ENCODE measurements at places on chromosomes 11 and 22.
A peak's percentile ranks its signal among the peaks of the same experiment; 100 is the strongest.

DNA sequence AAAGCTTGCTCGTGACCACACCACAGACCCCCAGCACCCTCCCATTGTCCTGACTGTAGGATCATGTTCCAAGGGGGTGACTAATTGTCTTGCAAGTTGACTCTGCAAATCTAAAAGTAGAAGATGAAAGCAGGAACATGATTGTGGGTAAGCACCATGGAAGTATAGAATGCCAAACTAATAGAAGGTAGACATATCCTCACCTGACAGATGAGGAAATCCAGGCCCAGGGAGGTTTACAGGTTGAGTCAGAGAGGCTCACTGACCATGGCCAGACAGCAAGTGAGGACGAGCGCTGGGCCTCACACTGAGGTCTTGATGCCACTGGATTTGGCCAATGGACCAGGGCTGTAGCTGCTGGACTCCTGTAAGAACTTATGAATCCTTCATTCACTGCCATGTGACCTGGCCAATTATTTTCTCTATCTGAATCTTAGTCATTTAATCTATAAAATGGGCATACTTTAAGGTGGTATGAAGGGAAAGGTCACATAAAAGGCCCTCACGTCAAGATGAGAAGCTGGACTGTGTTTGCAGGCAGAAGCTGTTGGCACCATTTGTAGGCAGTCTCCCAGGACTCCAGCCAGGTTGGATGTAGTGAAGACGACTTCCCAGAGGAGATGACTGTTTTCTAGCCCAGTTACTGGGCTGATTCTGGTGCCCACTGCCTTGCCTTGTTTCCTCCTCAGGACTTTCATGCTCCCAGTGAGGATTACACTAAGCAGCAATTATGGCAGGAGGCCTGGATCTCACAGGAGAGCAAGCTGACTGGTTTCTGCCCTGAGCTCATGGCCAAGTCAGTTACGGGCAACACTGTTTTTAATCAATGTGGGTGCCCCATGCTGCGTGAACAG lies 54.6 kb downstream of the GAB4 start:
- no peak for DNase-seq
- H3K36me3 ChIP-seq, result no peaks in the 10 kb centered on the region
- H3K27me3 ChIP-seq, result no peaks in the 10 kb centered on the region
- no peak overlapping the region for H3K4me3 ChIP-seq

DNA sequence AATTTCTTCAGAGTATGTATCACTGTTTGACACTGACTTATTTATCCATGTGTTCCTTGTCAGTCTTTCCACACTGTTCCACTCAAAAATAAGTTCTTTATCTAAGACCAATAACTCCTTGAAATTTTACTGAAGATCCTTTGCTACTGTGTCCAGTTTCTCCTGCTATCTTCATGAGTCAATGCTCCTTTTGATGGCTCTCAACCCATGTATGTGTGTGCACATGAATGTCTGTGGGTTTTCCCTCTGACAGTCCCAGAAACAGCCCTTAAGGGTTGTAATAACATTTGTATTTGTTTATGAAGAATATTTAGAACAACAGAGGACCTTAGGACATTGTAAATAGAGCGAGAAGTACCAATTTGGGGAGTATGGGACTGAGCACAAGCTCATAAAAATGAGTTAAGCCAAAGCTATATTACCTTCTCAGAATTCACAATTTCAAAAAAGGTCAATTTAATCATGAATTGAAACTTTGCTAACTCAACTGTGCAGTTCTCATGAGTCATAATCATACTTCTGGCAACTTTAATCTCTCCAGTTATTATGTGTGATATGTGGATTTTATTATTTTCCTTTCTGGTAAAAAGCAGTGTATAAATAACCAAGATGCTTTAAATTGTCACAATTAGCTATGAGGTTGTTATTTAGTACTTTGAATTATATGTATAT lies 533.6 kb downstream of the CNTN5 start:
- no peak for DNase-seq
- no peak overlapping the region for H3K27ac ChIP-seq
- H3K36me3 ChIP-seq, result no peaks in the 10 kb centered on the region
- no peaks in the 10 kb centered on the region for H3K4me1 ChIP-seq

- H3K36me3 ChIP-seq, result no peaks in the 10 kb centered on the region
- peaks cover 82% of the 10 kb centered on the region for H3K27me3 ChIP-seq
- H3K4me1 ChIP-seq, result no peaks in the 10 kb centered on the region
- H3K4me3 ChIP-seq, result peak overlapping the region; percentile 56
- no peak overlapping the region for H3K27ac ChIP-seq
Observed at GRCh38 chr22:42368379-42369249, 63.6 kb downstream of the NFAM1 start.

- no peaks in the 10 kb centered on the region for H3K36me3 ChIP-seq
- no peak for DNase-seq
- H3K27me3 ChIP-seq, result no peaks in the 10 kb centered on the region
- no peak overlapping the region for H3K27ac ChIP-seq
Observed at GRCh38 chr22:29632672-29633071, 29.2 kb downstream of the NF2 start.

DNA sequence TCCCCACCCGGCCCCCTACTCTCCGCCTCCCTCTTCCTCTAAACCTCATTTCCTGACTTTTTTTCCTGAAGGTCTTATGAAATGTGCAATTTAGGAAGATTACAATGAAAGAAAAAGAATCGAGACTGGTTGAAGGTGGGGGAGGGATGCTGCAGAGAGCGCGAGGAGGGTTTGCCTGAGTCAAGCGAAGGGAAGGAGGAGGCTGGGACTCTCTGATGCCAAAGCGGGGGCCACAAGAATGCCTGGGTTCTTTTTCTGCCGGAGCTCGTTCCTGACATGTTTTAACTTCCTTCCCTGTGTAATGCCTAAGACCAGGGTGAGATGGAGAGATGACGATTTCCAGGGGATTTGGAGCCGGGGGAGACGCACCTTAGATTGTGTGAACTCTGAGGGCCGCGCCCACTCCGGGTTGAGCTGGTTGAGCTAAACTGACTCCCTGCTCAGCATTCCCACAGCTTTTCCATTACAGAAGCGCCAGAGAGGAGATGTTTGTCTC lies 270.5 kb upstream of the SORL1-AS1 start:
- no peak overlapping the region for H3K27ac ChIP-seq
- DNase-seq, result no peak
- no peaks in the 10 kb centered on the region for H3K36me3 ChIP-seq
- H3K4me3 ChIP-seq, result no peak overlapping the region
- H3K27me3 ChIP-seq, result no peaks in the 10 kb centered on the region

DNA sequence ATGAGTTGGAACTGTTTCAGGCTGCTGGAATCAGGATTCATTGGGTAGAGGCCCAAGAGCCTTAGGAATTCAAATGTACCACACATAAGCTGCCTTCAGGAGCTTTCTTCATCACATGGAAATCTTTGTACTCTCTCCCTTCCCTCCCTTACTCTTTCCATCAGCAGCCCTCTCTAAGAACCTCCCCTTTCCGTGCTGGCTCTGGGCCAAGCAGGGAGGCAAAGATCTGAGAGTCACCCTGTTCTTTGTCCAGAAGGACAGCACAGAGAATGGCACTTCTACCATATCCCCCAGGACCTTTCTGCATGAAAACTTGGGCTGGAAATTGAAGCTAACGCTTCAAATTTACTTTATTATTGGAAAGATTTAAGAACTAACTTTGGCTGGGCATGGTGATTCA lies 20.7 kb upstream of the TPBGL start:
- no peak overlapping the region for H3K4me3 ChIP-seq
- no peaks in the 10 kb centered on the region for H3K36me3 ChIP-seq
- 0 out of 2 replicates have a peak, but pooled peaks cover 4% of the 10 kb centered on the region for H3K27me3 ChIP-seq
- no peaks in the 10 kb centered on the region for H3K4me1 ChIP-seq
- no peak for DNase-seq
- no peak overlapping the region for H3K27ac ChIP-seq

DNA sequence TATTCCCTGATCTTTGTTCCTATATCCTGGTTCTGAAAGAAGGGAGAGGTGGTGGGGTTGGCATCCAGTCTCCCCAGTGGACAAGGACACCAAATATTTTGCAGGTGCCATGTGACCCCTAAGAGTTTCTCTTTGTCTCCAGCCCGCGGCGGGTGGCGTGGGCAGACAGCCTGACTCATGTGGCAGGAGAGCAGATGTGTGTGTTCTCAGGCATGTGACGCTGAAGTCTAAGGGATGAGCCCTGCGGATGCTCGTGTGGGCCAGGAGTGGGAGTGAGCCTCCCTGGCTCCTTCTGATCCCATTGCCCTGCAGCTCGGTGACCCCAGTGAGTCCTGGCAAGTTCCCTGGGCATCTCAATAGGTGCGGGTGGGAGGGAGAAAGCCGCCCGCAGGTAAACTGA lies 94.8 kb upstream of the TBCEL start:
- no peak overlapping the region for H3K4me3 ChIP-seq
- peaks cover 19% of the 10 kb centered on the region for H3K4me1 ChIP-seq
- no peaks in the 10 kb centered on the region for H3K27me3 ChIP-seq
- no peak overlapping the region for H3K27ac ChIP-seq
- no peak for DNase-seq

DNA sequence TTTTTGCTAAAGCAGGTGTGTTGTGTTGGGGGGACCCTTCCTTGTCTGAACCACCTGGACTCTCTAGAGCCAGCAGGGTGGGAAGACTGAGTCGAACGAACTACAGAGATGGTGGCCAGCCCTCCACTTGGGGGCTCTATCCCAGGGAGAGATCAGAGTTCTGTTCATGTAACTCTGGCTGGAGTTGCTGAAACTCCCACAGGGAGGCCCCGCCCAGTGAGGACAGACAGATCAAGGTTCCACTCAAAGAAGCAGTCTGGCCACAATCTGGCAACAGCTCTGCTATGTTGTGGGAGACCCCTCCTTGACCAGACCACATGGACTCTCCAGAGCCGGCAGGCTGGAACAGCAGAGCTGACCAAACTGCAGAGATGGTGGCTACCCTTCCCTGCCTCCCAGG lies 20.2 kb upstream of the OR5AK2 start:
- H3K4me3 ChIP-seq, result no peak overlapping the region
- no peaks in the 10 kb centered on the region for H3K36me3 ChIP-seq
- H3K4me1 ChIP-seq, result no peaks in the 10 kb centered on the region
- no peak for DNase-seq

GRCh38 chr11:3685923-3686322 lies 14.7 kb upstream of the CHRNA10 start:
- no peak overlapping the region for H3K27ac ChIP-seq
- H3K4me3 ChIP-seq, result no peak overlapping the region
- no peaks in the 10 kb centered on the region for H3K27me3 ChIP-seq
- H3K36me3 ChIP-seq, result peaks cover 5% of the 10 kb centered on the region
- H3K4me1 ChIP-seq, result no peaks in the 10 kb centered on the region
- no peak for DNase-seq

GRCh38 chr22:29302681-29303465 lies 3.6 kb upstream of the GAS2L1 start:
- no peak for DNase-seq
- H3K27me3 ChIP-seq, result no peaks in the 10 kb centered on the region
- no peak overlapping the region for H3K27ac ChIP-seq
- H3K36me3 ChIP-seq, result peaks cover 13% of the 10 kb centered on the region
- H3K4me1 ChIP-seq, result no peaks in the 10 kb centered on the region

DNA sequence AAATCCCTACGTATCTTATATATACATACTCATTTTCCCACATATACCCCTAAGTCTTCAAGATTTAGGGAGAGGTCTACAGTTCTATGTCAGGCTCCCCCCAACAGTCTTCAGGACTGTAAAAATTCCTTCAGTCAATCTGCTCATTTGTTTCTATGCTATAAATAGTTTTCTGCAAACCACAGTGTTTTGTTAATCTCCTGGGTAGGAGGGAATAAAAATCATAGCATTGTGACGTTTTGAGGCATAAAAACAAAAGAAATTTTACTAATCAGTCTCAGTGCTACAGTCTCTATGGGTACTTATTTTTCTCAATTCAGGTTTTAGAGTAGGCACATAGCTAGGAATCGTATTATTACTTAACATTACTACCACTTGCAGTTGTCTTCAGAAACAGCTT lies 552.8 kb upstream of the LRRC4C start:
- H3K4me1 ChIP-seq, result no peaks in the 10 kb centered on the region
- no peak overlapping the region for H3K27ac ChIP-seq
- H3K36me3 ChIP-seq, result no peaks in the 10 kb centered on the region
- no peaks in the 10 kb centered on the region for H3K27me3 ChIP-seq
- no peak overlapping the region for H3K4me3 ChIP-seq
- DNase-seq, result no peak

DNA sequence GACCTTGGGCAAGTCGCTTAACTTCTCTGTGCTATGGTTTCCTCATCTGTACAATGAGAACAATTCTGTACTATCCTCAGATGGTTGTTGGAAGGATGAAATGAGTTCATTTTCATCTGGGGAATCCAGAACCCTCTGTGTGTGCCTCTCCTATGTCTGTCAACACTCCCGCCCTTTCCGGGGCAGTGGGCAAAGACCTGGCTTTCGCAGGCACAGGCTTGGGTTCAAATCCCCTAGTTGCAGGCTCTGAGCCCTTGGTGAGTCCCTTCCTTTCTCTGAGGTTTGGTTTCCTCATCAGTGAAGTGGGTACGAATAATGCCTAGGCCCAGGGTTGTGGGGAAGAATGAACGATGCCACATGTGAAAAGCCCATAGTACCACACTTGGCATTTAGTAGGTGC lies 6.0 kb downstream of the PNPLA5 start:
- H3K36me3 ChIP-seq, result no peaks in the 10 kb centered on the region
- peaks cover 7% of the 10 kb centered on the region for H3K4me1 ChIP-seq
- peaks cover 64% of the 10 kb centered on the region for H3K27me3 ChIP-seq
- H3K27ac ChIP-seq, result no peak overlapping the region
- no peak for DNase-seq

DNA sequence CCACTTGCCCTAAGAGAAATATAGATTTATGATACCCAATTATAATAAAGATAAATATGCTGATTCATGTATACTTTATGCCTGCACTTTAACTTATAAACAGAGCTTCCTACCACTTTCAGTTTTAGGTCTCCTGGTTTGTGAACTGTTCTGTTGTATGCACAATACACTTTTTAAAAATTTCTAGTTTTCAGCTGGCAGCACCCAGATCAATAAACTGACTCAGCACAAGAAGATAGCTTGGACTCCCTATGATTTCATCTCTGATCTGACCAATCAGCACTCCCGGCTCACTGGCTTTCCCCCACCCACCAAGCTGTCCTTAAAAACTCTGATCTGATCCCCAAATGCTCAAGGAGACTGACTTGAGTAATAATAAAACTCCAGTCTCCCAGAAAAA lies 33.5 kb upstream of the FAM181B start:
- no peak overlapping the region for H3K27ac ChIP-seq
- no peak for DNase-seq
- H3K4me3 ChIP-seq, result no peak overlapping the region
- H3K4me1 ChIP-seq, result peaks cover 8% of the 10 kb centered on the region
- no peaks in the 10 kb centered on the region for H3K36me3 ChIP-seq

DNA sequence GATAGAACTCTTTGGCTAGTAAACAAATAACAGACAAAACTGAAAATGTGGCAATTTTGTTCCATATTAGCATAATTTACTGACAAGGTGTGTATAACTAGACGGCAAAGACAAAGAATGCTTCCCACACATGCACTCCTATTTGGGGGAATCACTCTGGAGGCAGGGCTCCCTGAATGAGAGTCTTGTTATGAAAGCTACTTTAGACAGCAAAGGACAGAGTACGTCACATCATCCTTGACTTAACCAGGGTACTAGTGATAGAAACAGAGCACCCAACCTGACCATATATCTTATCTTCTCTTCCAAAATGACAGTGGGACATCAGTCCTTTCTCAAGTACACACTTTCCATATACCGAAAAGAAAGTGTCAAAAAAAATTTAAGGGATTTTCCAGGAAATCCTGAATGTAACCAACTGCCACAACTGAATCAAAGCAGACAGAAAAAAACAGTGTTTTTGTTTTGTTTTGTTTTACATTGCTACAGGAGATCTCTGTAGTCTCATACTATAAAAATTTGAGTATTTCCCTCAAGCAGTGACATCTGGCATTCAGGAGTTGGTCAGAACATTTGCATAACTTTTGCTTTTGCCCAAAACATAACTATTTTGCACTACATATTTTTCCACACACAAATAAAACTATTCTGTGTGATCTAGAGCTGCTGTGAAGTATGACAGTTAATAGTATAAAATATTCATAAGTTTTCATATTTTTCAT lies 98.9 kb downstream of the ARHGAP20 start:
- H3K36me3 ChIP-seq, result no peaks in the 10 kb centered on the region
- no peaks in the 10 kb centered on the region for H3K27me3 ChIP-seq
- H3K4me1 ChIP-seq, result no peaks in the 10 kb centered on the region
- no peak overlapping the region for H3K27ac ChIP-seq
- no peak overlapping the region for H3K4me3 ChIP-seq

Measured in MM.1S (cell line).